Activated CD4-positive, alpha-beta T cell treated with anti-CD3 and anti-CD28 coated beads, Interleukin-10, Interleukin-2, amounts not matched to agents 100 ng/mL and 50 ng/mL, durations not matched to agents 16 hours and 8 hours (primary cell): ENCODE measurements at places on chromosomes 1 and 21.

- no peak for DNase-seq
These were observed 647 bp downstream of the RO60 start for GRCh38 chr1:193060115-193060403.

DNA sequence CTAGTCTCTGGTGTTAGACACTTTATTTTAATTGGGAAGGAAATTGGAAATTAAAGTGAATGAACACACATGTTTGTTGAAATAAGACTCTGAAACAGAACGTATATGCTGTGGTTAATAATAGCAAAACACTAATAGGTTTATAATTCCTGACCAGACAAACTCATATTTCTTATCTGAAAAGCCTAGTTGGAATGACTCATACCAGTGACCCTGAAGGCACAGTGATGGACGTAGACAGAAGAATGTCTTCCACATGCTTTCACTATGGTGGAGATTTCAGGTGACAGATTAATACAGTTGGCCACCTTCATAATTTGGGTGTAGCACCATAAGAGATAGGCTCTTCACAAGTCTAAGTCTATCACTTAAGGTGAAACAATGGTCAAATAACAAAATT lies 83.0 kb upstream of the COL11A1 start:
- no peak for DNase-seq

DNA sequence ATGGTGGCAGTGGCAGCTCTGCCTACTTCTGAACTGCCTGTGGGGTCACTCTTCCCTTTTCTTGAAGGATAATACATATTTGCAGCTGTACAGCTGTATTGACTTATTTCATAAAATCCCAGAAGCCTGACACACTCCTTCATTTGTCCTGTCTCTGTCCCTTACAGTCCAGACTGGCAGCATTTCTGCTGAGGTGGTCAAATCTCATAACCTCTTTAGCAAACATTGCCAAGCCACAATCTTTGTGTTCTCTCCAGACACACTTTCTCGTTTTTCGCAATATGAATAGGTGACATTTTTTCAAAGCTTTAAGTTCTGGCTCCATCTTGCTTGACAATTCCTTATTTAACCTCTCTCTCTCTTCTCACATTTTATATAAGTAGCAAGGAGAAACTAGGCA lies 15.2 kb downstream of the LY9 start:
- DNase-seq = peak; percentile 44

- DNase-seq = no peak
These were observed 56.9 kb downstream of the TIAM1 start for GRCh38 chr21:31287201-31287600.

GRCh38 chr1:167645140-167645541 lies 15.1 kb downstream of the RCSD1 start:
- DNase-seq = no peak

DNA sequence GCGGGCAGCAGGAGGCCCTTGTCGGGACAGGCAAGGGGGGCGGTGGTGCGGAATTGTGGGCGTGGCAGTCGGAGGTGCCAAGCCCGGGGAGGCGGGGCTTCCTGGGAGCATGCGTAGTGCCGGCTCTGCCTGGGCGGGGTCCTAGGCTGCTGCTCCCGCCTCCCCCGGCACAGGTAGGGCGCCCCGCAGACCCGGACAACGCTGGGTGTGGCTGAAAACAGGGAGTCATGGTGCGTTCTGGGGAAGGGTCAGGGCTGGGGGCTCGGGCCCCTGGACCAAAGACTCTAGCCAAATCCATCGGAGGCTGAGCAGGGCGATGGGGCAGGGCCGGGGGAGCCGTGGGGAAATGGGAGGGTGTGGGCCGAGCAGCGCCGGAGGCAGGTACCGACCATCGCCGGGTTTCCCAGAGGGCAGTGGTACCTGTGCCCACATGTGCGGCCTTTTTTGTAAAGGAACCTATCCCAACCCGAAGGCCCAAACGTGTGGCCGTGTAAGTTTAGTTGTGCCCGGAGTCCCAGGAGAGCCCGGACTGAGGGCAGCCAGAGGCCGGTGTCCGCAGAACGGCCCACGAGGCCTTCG lies 231.9 kb downstream of the SDCCAG8 start:
- DNase-seq = no peak

GRCh38 chr1:20150969-20151368 lies 11.8 kb downstream of the PLA2G2F start:
- DNase-seq = no peak

- DNase-seq = no peak
These were observed 3.2 kb upstream of the AK2 start for GRCh38 chr1:33039840-33040239.

DNA sequence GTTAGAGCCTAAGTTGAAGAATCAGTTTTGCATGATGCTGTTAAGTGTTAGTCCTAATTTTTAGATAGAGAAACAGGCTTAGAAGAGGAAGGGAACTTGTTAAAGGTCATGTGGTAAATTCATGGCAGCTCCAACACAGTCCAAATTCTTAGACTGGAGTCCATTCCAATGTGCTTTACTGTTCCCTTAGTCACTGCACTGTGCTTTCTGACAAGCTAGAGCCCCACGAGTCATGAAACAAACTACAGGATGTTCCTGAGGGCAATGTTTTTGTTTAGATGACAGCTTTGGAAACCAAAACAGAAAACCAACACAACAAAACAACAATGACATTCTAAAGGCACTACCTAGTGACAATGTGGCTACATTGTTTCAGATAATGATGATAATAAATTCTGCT lies 23.1 kb upstream of the RGS4 start:
- DNase-seq = no peak

- DNase-seq = no peak
These were observed 274.4 kb downstream of the MATN1 start for GRCh38 chr1:30449003-30449402.

DNA sequence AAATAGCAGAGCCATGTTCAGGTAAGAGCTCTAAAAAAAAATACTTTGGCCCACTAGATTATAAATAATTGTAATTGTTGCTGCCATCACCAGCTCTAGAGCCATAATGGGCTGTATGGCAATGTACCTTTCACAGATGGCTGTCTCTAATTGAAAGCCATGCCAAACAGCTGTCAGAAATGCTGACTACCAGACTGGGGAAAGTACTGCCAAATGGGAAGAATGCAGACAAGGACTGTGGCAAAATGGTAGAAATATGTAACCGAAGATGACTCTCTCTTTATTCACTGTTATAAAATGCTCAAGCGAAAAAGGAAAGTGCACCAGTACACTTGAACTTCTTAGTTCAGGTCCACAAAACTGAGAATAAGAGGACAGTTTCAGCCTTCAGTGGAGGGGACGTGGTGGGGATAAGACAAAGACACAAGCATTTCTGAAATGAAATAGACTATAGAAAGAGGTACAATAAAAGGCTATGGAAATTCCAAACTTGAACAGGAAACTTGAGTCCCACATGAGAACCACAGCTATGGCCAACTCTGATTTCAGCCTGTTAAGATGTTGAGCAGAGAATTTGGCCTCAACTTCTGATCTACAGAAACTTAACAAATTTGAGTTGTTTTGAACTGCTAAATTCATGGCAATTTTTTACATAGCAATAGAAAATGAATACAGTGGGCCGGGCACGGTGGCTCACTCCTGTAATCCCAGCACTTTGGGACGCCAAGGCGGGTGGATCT lies 46.5 kb upstream of the LPGAT1 start:
- no peak for DNase-seq

- no peak for DNase-seq
These were observed 250.0 kb downstream of the CHRM3 start for GRCh38 chr1:239636347-239636746.

- peak; percentile 29 for DNase-seq
These were observed 44.7 kb upstream of the GOLT1A start for GRCh38 chr1:204258213-204259115.

DNA sequence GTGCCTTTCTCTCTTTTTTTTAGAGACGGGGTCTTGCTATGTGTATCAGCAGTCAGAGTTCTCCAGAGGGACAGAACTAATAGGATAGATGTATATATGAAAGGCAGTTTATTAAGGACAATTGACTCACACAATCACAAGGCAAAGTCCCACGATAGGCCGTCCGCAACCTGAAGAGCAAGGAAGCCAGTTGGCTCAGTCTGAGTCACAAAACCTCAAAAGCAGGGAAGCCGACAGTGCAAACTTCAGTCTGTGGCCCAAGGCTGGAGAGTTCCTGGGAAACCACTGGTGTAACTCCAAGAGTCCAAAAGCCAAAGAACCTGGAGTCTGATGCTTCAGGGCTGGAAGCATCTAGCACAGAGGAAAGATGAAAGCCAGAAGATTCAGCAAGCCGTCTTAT lies 16.3 kb upstream of the H3-3A start:
- no peak for DNase-seq

GRCh38 chr21:16159971-16160350 lies 430.2 kb downstream of the USP25 start:
- DNase-seq = no peak

- DNase-seq = no peak
These were observed 404.3 kb downstream of the MATN1 start for GRCh38 chr1:30318864-30319718.

- peak; percentile 51 for DNase-seq
These were observed 6.2 kb downstream of the E2F2 start for GRCh38 chr1:23524716-23525401.
